ENCODE measurements at places on chromosomes 6 and 20. TPM values are rescaled to one million over a fixed set of nuclear protein-coding genes. Genes with fewer than 3 reads are reported as not detected.

Gene CD83
- 44.7 TPM for total RNA-seq

Gene LST1
- 10.8 TPM for total RNA-seq

Gene SNAI1
- 0.40 TPM for total RNA-seq

Gene DEFB132
- total RNA-seq = not detected

Gene RNF182
- 11.6 TPM for total RNA-seq

Gene C6orf141
- 1.4 TPM for total RNA-seq

Gene CEP43
- 33.0 TPM for total RNA-seq

Gene MOCS3
- 5.5 TPM for total RNA-seq

Gene ZNF334
- total RNA-seq = 17.6 TPM

Data from spinal cord (tissue), 10 donors.